ENCODE measurements at places on chromosomes 1 and 21.

- DNase-seq: no peak
These were observed 11.2 kb upstream of the TRIM33 start for GRCh38 chr1:114522264-114522575.

DNA sequence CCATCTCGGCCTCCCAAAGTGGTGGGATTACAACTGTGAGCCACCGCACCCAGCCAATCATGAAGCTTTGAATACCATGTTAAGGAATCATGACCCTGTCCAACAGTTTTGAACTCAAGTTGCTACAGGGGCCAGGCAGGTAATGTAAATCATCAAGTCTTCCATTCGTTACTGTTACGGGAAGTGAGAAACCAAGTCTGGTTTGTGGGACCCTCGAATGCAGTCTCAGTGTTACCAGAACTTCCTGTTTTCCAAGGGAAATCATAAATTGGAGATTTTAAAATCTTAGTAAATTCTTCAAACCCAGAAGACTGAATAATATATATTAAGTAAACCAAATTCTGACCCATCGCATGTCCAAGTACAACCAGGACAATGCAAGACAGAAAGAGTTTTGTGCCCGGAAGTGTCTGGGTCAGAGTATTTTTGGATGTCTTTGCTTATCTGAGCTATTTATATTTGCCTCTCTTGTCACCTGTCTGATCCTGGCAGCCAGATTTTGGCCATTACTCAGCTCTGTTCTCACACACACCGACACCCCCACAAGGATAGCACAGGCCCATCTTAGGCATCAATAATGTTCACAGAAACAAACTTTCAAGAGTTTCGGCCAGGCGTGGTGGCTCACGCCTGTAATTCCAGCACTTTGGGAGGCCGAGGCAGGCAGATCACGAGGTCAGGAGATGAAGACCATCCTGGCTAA is 8.8 kb downstream of the ATP5IF1 start:
- no peak for DNase-seq

GRCh38 chr1:59625384-59625783 is 189.4 kb upstream of the HOOK1 start:
- DNase-seq: no peak

DNA sequence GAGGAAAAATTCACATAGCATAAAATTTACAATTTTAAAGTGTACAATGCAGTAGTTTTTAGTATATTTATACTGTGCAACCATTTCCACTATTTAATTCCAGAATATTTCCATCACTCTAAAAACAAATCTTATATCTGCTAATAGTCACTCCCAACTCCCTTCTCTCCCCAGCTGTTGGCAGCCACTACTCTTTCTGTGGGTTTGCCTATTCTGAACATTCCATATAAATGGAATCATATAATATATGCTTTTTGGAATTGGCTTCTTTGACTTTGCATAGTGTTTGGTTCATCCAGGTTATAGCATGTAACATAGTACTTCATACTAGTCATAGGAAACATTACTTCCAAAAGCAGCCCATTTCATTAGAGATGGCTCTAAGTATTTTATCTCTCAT is 25.0 kb upstream of the TMEM39B start:
- no peak for DNase-seq

GRCh38 chr1:235315735-235316134 is 12.2 kb downstream of the ARID4B start:
- no peak for DNase-seq

- DNase-seq: no peak
These were observed 124.7 kb upstream of the KIAA0040 start for GRCh38 chr1:175317309-175317708.

DNA sequence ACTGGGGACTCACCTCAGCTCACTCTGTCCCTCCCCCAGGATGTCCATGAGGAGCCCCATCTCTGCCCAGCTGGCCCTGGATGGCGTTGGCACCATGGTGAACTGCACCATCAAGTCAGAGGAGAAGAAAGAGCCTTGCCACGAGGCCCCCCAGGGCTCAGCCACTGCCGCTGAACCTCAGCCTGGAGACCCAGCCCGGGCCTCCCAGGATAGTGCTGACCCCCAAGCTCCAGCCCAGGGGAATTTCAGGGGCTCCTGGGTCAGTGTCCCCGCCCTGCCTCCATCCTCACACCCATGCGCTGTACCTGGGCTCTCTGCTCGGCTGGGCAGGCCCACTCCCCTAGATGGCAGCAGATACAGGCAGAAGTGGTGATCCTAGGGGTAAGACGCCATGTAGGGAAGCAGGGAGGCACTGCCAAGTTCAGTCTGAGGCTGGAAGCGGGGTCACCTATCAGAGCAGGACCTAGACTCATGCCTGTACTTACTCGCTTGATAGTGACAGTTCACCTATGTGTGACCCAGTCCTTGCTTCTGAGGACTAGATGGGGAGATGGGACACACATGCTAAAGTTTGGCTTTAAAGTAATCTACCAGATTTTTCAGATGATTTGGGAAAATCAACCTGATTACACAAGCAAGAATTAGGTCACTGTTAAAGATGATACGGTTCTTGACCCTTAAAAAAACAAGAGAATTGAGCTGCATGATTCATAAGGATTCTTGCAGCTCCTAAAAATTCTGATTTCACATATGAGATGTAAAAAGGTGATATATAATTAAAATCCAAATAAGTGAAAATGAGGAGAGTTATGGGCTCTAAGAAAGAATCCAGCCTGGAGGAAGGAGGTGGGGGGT is 38.7 kb downstream of the ETNK2 start:
- no peak for DNase-seq

GRCh38 chr1:68586766-68587165 is 89.9 kb upstream of the DEPDC1 start:
- DNase-seq: no peak

DNA sequence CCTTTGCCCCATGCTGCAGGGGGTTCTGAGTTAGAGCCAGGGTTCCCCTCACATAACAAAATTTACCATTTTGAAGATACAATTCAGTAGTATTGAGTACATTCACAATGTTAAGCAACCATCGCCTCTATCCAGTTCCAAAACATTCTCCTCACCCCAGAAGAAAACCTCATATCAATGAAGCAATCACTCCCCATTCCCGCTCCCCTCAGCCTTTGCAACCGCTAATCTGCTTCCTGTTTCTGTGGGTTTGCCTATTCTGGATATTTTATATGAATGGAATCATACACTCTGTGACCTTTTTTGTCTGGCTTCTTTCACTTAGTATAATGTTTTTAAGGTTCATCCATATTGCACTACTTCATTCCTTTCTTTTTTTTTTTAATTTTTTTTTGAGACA is 32.9 kb downstream of the SERINC2 start:
- no peak for DNase-seq

- no peak for DNase-seq
These were observed 59.0 kb upstream of the CD1D start for GRCh38 chr1:158121604-158122254.

DNA sequence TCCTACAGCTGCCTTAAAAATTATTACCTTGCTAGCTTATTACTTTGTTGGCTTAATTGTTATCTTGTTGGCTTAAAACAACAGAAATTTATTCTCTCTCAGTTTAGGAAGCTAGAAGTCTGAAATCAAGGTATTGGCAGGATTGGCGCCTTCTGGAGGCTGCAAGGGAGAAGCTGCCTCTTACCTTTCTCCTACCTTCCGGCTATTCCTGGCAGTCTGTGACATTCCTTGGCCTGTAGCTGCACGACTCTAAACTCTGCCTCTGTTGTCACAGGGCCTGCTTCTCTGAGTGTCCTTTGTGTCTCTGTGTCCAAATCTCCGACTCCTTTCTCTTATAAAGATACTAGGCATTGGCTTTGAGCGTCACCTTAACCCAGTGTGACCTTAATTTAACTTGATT is 579.9 kb upstream of the B3GALT2 start:
- DNase-seq: no peak

DNA sequence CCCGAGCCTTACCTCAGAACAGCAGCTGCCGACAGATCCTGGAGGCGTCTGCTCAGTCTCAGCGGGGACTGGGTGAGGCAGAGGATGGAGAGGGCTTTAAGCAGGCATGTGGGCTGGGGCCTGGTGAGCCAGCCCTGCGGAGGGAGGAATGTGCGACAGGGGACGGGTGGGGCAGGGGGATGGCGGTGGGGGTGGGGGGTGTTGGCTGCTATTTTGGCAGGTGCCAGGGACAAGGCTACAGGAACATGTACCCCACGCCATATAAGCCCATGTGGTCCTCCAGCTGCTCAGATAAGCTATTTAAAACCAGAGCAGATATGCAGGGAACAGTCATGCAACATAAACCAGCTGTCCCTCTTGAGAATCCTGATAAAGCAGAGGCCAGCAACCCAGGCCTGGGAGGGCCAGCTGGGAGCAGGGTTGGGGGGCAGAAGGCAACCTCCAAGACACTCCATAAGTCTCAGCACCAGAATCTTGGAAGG is at the start of gene TNNT2:
Gene TNNT2 (minus strand): TSS at position 70 of the 482 bp plus-strand sequence. CDS start 4,426 bp downstream, outside the sequence.
- DNase-seq: no peak

DNA sequence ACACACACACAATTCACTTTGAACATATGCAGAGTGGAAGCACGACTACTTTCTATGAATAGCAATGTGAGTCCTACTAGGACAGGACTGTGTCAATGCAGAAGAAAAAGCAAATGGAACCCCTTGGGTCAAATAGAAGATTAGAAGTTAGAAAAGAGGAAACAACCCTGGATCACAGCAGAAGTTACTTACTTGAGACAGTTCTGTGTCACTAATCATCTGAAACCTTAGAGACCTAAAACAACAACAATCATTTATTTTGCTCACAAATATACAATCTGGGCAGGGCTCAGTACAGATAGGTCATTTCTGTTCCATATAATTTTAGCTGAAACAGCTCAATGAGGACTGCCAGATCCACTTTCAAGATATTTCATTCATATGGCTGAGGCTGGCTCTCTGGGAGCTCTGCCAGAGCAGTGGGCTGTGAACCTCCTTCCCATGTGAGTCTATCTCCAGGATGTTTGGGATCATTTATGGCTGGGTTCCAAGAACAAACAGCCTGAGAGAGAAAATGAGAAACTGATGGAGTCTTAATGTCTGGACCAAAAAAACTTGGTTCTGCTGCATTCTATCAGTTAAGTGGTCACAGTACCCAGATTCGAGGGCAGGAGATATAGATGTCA is 42.5 kb upstream of the IL10 start:
- no peak for DNase-seq
